ENCODE measurements at places on chromosomes 1 and 21.
A peak's percentile ranks its signal among the peaks of the same experiment; 100 is the strongest.

DNA sequence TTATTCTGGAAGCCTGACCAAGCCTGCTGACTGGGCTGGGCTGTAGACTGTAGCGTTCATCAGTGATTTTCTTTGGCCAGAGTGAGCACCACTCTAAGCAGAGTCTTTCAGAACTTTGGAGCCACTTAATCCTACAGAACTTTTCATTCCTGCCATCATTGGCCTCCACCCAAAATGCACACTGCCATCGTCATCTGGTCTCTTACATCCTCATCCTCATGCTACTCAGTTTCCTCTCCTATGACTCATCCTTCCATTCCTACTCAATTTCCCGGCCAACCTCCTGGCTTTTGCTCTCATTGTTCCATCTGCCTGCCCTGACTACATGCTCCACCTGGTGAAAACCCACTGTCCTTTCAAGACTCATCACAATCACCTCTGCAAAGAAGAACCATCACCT, 233.8 kb upstream of the USP25 start:
- DNase-seq = peak; percentile 53

DNA sequence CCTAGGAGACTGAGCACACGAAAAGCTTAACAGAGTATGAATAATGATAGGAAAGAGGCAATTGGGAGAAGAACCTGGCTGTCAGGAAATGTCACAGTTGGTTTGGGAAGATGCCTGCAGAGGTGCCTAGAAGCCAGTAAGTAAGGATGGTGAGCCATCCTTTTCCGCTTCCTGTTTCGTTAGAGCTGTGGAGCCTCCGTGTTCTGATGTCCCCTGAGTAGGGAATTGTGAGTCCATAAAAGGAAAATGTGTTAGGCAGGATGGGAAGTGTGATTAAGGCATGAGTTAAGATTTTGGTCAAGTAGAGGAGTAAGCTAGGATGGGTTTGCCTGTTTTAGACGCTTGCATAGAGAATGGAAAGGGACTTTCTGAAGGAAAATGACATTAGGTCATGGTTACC, 9.0 kb downstream of the CLIC4 start:
- no peak for DNase-seq

DNA sequence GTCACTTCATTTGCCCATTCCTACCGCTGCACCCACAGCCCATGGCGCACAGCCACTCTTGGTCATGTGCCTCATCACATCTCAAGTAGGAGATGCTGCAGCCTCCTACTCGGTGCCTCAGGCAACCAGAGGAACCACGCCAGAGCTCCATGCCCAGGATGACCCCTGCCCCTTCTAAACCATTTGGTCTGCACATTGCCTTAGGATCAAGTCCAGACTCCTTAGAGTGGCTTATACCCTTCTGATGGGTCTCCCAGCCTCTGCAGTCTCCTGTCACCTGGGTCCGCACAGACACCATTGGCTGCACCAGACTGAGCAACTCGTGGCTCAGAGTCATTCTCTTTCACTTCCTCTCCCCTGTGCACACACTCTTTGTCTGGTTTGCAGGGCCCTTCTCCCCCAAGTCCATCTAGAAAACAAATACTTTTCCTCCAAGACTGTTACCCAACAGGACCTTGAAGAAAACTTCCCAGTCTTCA, 2.2 kb upstream of the ADORA3 start:
- no peak for DNase-seq

DNA sequence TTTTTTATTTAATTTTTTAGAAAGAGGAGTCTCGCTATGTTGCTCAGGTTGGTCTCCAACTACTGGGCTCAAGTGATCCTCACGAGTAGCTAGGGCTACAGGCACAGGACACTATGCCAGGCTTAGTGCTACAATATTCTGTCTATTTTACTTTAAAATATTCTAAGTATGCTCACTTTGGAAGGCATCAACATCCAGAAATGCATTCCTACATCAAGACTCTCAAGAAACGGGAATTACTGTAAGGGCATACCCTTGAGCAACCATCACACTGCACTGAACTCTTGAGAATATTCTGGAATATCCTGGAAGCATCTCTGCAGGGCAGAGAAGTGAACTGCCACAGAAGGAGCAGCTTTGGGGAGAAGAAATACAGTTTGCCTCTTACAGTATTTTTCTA, 565 bp upstream of the DMRTB1 start:
- no peak for DNase-seq

GRCh38 chr1:4974981-4975685, 320.7 kb downstream of the AJAP1 start:
- no peak for DNase-seq

GRCh38 chr1:154419620-154420571, 14.8 kb downstream of the IL6R start:
- peak; percentile 39 for DNase-seq

DNA sequence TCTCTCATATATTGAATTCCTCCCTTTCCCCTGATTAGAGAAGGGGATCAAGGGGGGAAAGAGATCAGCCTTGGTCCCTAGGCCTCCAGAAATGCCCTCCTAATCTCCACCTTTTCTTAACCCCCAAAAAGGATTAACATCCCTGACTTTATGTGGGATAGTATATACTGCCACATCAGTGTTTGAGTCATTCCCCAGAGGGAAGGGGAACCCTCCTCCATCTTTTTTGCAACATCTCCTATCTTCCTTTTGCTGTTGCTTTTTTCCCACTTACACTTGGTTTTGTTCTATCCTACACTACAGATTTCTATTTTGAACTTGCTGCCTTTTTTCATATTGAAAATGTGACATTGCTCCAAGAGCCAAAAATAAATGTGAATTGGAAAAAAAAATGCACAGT, 65.4 kb upstream of the PODN start:
- no peak for DNase-seq

- DNase-seq = no peak
These were observed 3.6 kb downstream of the KRTCAP2 start for GRCh38 chr1:155169541-155169940.

DNA sequence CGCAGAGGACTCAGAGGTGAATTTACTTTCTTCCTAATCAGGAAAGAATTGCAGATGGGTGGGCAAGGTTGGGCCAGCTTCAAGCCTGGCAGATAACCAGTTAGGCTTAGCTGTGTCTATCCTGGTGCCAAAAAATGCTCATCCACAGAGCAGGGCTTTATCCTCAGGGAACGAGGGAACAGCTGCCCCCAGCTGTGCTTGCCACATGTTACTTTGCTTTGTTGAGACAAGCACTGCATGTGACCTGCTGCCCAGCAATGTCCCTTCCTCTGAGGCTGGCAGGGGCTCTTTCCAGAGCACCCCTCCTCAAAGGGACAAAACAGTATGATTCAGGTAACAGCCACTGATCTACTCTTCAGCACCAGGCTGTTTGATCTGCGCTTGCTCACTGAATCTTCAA, 505.1 kb upstream of the USP24 start:
- DNase-seq = no peak

- no peak for DNase-seq
These were observed 49.0 kb downstream of the CLDN17 start for GRCh38 chr21:30117631-30118030.

GRCh38 chr1:54615531-54616279, 7.6 kb downstream of the FAM151A start:
- DNase-seq = no peak

GRCh38 chr21:42522271-42522670, 8.6 kb downstream of the SLC37A1 start:
- DNase-seq = no peak

- DNase-seq = no peak
These were observed 55.2 kb downstream of the SELENOF start for GRCh38 chr1:86858524-86859261.

GRCh38 chr1:16888860-16889816, 6.6 kb upstream of the RNU1-2 start:
- peak; percentile 82 for DNase-seq

GRCh38 chr1:109997867-109998229, 13.3 kb downstream of the AHCYL1 start:
- DNase-seq = no peak

- no peak for DNase-seq
These were observed 29.6 kb downstream of the CHD1L start for GRCh38 chr1:147272042-147272441.

- DNase-seq = peak; percentile 14
These were observed 24.3 kb downstream of the EBNA1BP2 start for GRCh38 chr1:43147625-43148327.

DNA sequence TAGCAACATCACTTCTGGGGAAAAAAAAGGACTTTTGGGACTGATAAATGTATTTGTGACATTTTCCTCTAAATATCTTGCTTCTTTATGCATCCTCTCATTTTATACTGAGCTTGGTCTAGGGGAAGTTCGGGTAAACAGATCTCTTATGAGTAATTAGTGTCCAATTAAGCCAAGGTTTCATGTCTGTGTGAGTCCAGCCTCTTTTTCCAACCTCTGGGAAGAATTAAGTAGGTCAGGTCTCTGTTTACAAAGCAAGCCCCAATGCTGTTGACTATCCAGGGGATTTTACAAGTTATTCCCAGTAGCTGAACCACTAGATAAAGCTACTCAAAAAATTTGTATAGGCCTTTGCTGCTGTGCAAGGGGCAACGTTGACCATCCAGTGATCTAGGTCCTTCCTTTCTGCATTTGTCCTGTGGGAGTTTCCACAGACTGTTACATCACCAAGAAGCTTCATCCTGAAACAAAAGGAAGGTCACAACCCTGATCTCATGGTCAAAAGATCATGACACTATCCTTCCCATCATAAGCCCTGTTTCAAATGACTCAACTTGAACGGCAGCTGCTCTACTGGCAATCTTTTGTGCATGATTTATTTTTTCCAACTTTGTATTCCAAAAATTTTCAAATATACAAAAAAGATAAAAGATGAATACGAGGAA, 74.3 kb downstream of the ETS2 start:
- DNase-seq = no peak

- no peak for DNase-seq
These were observed 5.7 kb downstream of the ALG14 start for GRCh38 chr1:95067062-95067461.

- DNase-seq = no peak
These were observed 737 bp upstream of the SMAP2 start for GRCh38 chr1:40372658-40373322.

DNA sequence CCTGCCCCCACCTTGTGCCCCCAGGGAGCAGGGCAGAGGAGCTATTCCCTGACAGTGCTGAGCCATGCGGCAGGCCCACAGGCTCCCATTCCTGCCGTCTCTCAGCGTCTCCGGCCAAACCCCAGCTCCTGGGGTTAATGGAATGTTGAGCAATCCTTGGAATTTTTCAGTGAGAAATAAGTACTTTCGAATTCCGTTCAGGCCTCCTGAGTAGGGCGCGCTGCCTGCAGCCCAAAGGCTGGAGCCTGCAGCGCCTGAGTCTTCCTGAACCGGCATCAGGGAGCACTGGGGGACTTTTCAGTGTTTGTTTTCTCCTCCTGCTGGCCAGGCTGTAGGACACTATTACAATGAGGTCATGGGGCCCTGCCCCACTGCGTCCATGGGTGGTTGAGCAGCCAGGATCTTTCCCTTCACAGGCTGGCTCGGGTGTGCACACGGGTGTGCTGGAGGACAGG, 33.3 kb upstream of the CSF1 start:
- peak; percentile 81 for DNase-seq

DNA sequence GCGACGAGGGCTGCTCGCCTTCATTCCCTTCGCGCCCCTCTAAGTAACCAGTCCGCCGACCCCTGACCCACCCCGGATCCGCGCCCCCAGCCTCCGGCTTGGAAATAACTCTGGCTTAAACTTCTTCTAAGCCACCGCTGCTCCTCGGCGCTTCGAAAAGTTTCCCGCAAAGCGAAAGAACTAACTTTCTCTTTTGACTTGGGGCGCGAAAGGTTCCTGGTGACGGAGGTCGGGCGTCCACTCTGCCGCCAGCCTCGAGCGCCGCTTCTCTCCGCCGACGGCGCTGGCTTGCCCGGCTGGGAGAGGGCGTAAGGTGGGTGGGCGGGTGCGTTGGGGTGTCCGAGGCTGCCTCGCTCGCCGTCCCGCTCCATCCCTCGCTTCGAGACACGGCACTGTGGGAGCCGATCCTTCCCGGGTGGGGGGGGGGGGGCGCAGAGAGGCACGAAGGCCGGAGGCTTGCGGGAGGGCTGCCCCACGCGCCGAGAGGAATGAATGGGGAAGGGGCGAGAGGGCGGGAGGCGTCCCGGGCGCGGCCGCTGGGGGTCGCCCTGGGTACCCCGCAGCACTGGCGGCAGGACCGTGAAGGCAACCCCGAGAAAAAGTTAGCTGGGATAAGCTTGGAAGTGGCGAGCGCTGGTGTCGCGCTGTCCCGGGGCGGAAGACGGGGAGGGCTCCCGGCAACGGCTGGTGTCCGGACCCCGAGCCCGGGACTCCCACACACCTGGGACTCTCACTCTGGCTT, 569 bp downstream of the ATF3 start:
- DNase-seq = no peak

DNA sequence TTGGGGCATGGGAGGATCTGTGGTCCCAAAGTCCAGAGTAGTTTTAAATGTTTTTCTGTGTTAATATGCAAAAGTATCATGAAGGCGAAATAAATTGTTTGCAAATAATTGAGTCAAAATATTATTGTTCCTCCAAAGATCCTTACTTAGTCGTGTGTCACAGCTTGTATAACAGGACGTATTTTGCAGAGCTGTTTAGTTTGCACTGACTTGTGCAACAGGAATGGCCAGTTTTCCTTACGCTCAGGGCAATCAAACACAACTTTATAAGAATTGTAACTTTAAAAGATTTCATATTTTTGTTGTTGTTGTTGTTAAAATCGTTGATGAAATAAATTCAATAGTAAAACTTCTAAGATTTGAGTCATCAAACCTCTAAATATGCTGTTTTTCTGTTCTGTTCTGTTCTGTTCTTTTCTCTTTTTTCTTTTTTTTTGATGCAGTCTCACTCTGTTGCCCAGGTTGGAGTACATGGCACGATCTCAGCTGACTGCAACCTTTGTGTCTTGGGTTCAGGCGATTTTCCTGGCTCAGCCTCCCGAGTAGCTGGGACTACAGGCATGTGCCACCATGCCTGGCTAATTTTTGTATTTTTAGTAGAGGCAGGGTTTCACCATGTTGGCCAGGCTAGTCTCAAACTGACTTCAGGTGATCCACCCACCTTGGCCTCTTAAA, 60.6 kb downstream of the UCK2 start:
- DNase-seq = no peak

DNA sequence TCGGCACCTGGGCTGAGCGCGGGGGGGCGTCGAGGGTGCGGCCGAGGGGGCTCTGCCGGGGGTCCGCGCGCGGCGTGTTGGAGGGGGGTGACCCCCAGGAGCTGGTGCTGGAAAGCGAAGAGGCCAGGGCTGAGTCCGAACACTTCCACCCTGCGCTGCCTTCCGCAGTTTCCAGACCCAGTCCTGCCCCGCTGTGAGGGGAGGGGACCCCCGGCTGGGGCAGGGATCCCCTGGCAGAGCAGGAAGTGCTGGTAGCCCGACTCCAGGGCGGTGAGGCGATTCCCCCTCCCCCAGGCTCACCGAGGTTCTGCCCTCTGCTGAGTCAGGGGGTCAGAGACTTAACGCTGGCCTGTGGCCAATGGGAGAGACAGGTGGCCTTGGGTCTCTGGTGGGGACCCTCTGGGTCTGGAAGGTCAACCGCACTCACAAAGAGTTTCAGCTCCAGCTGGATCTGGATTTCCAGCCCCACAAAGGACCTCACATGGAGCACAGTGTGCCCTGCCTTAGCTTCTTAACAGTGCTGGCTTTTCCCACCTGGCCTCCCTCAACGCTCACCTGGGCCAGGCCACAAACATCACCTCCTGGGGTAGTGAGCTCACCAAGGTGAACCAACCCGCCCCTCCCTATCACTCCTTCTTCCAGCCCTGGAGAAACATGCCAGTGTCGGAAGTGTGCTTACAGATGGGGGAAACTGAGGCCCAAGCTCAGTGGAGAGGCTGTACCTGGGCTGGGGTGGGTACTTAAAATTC, 39.8 kb upstream of the SYNC start:
- no peak for DNase-seq
